ENCODE measurements at places on chromosomes 2 and 18. TPM values are rescaled to one million over a fixed set of nuclear protein-coding genes. Genes with fewer than 3 reads are reported as not detected.

- DNase-seq, result no peak
These were observed 121.0 kb upstream of the KYNU start for GRCh38 chr2:142756430-142756829.

UGT1A6 gene
- total RNA-seq, result not detected

CD302 gene
- total RNA-seq, result 0.20 TPM

HOXD13 gene
- not detected for total RNA-seq

GRCh38 chr2:208013285-208014178 is 11.8 kb downstream of the PLEKHM3 start:
- no peak for DNase-seq

GRCh38 chr2:238930216-238930615 is 82.3 kb downstream of the TWIST2 start:
- DNase-seq, result no peak

SLC40A1 gene
- 1.3 TPM for total RNA-seq

- DNase-seq, result no peak
These were observed 13.2 kb upstream of the DES start for GRCh38 chr2:219404954-219405353.

- DNase-seq, result peak; percentile 22
These were observed 45.4 kb upstream of the SNTG2 start for GRCh38 chr2:905091-905832.

DNA sequence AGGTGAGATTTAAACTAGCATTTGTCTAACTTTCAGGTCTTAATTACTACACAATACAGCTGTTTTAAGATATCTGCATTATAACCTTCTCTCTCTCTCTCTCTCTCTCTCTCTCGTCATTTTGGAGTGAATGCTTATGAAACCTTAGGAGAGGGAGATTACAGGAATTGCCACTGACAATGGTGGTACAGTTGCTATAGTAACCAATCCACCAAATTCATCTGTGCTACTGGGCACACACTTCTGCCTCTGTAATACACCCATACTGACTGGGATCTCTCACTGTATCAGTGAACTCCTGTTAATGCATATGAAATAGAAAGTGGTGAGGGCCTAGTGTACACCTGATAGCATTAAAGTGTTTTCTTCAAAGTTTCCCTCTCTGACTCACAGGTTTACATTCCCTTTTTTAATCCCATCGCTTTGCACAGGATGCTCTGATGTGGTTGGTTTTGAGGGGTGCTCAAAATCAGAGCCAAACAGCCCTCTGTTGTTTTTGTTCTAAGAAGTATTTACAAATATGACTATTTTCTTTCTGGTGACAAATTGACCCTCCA is 13.1 kb downstream of the KLHL14 start:
- DNase-seq, result no peak

NT5DC4 gene
- not detected for total RNA-seq

ANKRD62 gene
- total RNA-seq, result not detected

GRCh38 chr2:5794012-5794411 is 101.8 kb downstream of the SOX11 start:
- DNase-seq, result no peak

- DNase-seq, result no peak
These were observed 184.3 kb upstream of the MAP2 start for GRCh38 chr2:209239585-209239938.

IL18R1 gene
- total RNA-seq, result 19.8 TPM

TWIST2 gene
- not detected for total RNA-seq

MARCHF4 gene
- not detected for total RNA-seq

GRCh38 chr2:8456151-8457091 is 225.4 kb upstream of the ID2 start:
- DNase-seq, result peak; percentile 76

GRCh38 chr2:241895712-241896641 is 26.4 kb downstream of the RTP5 start:
- no peak for DNase-seq

DNA sequence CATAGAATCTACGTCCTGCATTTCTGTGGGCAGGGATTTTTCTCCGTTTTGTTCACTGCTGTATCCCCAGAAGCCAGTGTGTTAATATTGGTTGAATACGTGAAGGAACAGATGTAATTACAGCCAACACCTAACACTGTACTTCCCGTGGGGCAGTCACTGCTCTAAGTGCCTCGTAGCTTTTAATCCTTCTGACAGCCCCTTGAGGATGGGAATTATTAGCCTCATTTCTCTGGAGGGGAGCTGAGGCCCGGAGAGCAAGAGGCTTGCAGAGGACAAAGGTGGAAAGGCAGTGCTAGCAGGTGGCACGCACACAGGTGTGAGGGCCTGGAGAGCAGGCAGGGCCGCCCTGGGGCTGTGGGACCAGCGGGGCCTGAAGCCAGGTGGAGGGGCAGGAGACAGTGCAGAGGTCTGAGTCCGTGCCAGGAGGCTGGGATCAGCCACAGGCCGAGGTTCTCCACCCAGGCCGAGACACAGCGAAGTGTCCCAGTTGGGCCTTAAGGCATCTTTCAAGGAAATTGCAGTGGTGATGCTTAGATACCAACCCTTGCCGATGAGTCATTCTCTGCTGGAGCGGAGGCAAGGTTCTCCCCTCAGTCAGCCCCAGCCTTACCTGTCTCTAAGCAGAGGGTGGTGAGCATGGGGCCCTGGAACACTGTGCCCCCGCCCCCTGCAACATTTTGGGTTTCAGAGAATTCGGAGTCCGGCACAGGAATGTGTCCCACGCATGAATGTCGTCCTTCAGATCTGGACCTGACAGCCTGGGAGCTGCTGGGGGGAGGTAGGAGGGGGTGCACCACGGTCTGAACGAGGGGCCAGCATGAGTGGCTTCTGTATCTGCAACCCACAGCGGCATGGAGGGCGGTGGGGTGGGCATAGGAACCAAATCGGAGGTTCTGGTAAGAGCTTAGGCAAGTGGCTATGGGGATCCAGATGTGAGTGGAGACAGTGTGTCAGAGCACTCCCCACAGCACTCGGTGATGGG is 122.6 kb downstream of the GBX2 start:
- DNase-seq, result no peak

KCNE4 gene
- total RNA-seq, result not detected

DNA sequence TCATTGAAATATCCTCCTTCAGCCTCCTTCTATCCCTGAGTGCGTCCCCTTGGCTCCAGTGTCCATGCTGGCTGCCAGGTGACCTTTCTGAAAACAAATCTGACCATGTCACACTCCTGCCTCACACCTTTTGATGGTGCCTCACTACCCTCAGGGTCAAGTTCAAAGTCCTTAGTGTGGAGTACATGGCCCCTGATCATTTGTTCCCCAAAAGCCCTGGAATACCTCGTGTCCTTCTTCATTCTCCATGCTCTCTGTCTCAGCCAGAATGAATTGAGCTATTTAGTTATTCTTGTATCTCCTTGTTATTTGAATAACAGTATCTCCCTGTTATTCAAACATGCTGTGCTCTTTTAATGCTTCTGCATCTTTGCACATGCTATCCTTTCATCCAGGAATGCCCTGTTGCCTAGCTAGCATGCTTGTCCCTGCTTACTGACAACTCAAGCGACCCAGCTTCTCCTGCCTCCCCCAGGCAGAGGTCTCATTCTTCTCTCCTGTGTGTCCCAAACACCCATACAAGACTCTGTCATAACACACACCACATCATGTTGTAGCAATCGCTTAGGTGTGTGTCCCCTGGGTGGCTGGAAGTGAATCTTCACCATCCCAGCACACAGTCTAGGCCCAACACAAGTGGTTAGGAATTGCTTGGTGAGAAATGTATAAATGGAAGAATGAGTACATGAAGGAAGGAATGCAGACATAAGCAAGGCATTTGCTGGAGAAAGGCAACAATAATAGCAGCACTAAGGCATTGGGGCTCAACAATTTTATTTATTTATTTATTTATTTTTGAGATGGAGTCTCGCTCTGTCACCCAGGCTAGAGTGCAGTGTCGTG is 144.0 kb downstream of the DDX1 start:
- no peak for DNase-seq

Data from activated CD8-positive, alpha-beta memory T cell treated with anti-CD3 and anti-CD28 coated beads, Interleukin-2, amount 10 ng/mL, durations not matched to agents 7 days and 5 days (primary cell).